Activated CD4-positive, alpha-beta T cell treated with anti-CD3 and anti-CD28 coated beads for 36 hours (primary cell): ENCODE measurements at places on chromosomes 5 and 9. TPM values are rescaled to one million over a fixed set of nuclear protein-coding genes. Genes with fewer than 3 reads are reported as not detected.

DNA sequence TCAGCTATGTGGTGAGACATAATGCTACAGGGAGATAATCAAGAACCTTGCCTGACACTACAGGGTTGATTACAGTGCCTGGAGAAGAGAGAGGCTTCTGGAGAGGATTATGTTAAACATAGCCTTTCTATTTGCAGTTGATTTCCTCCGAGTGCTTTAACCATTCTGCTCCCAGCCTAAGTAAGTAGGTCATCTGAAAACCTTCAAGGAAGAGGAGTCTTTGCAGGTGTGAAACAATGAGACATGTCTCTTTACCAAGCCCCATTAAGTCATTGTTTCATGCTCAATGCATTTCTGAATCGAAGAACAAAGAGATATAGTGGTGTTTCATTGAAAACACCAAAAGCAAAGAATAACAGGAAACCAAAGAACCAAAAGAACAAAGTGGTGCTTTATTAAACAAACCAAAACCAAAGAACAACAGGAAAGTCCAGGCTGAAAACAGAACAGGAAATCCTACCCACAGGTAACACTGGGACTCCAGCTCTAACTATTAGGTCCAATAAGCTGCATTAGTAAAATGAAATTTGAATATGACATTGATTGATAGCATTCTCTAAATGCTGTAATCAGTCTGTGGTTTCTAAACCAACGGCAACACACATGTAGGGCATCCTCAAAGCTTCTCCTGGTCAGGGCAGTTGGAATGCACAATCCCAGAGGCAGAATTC is 113.3 kb upstream of the SPATA31D4 start:
- peaks cover 16% of the 10 kb centered on the region for H3K4me1 ChIP-seq
- no peaks in the 10 kb centered on the region for H3K36me3 ChIP-seq
- no peak overlapping the region for H3K27ac ChIP-seq
- H3K27me3 ChIP-seq, result no peaks in the 10 kb centered on the region
- DNase-seq, result no peak

- H3K36me3 ChIP-seq, result no peaks in the 10 kb centered on the region
- H3K4me1 ChIP-seq, result peaks cover 2% of the 10 kb centered on the region
- H3K27me3 ChIP-seq, result peaks cover 15% of the 10 kb centered on the region
- H3K4me3 ChIP-seq, result no peak overlapping the region
These were observed 89.5 kb downstream of the NSUN2 start for GRCh38 chr5:6543346-6543730.

The CNTFR gene
- total RNA-seq, result not detected

GRCh38 chr5:148708854-148709253 is 54.5 kb upstream of the HTR4 start:
- peak; percentile 57 for DNase-seq
- no peak overlapping the region for H3K27ac ChIP-seq
- H3K27me3 ChIP-seq, result peaks cover 26% of the 10 kb centered on the region
- no peaks in the 10 kb centered on the region for H3K36me3 ChIP-seq
- H3K4me1 ChIP-seq, result peaks cover 22% of the 10 kb centered on the region

DNA sequence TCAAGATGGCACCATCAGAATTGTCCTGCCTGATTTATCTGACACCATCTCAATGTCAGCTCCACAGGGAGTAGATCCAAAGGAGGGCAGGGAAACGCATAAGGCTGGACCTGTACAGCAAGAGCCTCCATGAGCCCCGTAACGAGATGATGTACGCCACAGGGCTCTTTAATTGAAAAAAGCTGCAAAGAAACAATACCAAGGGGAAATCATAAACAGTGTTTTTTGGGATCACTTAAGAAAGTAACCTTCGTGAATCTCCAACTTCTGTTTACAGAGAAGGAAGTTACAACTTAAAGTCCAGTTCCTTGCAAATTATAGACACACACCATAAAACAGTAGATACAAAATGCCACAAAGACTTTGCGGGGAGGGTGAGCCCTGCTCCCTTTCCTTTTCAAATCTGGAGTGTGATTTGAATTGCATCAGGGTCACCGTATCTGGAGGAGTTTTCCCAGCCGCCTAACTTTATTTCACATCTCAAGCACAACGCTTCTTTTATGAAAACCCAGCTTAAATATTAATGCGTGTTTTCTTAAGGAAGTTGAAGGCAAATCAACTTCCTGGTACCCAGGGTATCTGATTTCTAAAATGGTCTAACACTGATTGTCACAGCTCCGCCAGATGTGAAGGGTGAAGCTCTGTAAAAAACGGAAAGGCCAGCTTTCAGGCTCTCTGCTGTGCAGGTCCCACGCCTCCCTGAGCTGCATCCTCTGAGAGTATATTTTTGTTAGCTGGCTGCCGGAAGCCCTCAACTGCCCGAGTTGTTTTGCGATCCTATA is 88.9 kb downstream of the EBF1 start:
- no peaks in the 10 kb centered on the region for H3K36me3 ChIP-seq
- H3K4me3 ChIP-seq, result peak overlapping the region; percentile 35
- no peak for DNase-seq
- no peak overlapping the region for H3K27ac ChIP-seq

The SLC6A7 gene
- not detected for total RNA-seq

DNA sequence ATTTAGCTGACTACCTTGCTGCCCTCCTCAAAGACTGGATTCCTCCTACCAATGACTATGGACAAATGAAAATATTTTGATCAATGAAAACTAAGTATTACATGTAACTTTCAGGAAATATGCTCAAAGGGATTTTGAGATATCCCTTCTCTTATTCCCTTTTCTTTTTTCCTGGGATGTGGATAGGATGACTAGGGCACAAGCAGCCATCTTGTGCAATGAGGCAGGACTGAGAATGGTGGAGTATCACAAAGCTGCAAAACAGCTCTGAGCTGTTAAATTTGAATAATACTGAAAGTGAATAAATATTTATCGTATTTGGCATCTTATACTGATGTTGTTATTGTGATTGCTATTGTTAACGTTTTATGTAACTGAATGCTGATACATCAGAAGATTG is 333.1 kb upstream of the NUDT12 start:
- no peaks in the 10 kb centered on the region for H3K27me3 ChIP-seq
- H3K36me3 ChIP-seq, result no peaks in the 10 kb centered on the region
- H3K4me1 ChIP-seq, result no peaks in the 10 kb centered on the region

The CCDC183 gene
- 0.47 TPM for total RNA-seq

- peaks cover 65% of the 10 kb centered on the region for H3K4me1 ChIP-seq
- no peaks in the 10 kb centered on the region for H3K27me3 ChIP-seq
- H3K27ac ChIP-seq, result peak overlapping the region; percentile 86
- H3K36me3 ChIP-seq, result no peaks in the 10 kb centered on the region
- DNase-seq, result peak; percentile 76
- H3K4me3 ChIP-seq, result no peak overlapping the region
These were observed 94.4 kb upstream of the IL6ST start for GRCh38 chr5:56088967-56089829.

The BTNL8 gene
- not detected for total RNA-seq

DNA sequence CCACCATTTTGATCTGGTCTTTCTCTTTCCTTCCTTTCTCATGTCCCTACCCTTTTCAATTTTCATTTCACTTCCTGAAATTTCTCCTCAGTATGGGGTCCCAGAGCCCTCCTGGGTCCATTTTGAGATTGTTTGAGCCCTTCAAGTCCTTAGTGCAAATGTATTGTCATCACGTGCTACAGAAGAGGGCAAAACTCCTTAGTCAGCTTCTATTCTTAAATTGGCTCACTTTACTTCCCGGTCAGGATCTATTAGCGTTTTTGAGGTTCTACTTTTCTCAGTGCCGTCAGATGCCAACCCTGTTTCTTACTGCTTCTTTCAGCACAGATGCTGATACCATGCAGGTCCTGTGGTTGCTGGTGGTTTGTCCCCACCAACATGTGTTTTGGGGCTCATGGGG is 5.9 kb downstream of the ATG12 start:
- H3K4me1 ChIP-seq, result peaks cover 33% of the 10 kb centered on the region
- no peaks in the 10 kb centered on the region for H3K27me3 ChIP-seq
- H3K4me3 ChIP-seq, result no peak overlapping the region
- peaks cover 51% of the 10 kb centered on the region for H3K36me3 ChIP-seq
- no peak for DNase-seq

GRCh38 chr5:43515678-43516048 is 715 bp upstream of the C5orf34 start:
- peaks cover 23% of the 10 kb centered on the region for H3K4me1 ChIP-seq
- peak overlapping the region; percentile 99 for H3K27ac ChIP-seq
- H3K36me3 ChIP-seq, result peaks cover 16% of the 10 kb centered on the region
- DNase-seq, result no peak
- no peaks in the 10 kb centered on the region for H3K27me3 ChIP-seq

DNA sequence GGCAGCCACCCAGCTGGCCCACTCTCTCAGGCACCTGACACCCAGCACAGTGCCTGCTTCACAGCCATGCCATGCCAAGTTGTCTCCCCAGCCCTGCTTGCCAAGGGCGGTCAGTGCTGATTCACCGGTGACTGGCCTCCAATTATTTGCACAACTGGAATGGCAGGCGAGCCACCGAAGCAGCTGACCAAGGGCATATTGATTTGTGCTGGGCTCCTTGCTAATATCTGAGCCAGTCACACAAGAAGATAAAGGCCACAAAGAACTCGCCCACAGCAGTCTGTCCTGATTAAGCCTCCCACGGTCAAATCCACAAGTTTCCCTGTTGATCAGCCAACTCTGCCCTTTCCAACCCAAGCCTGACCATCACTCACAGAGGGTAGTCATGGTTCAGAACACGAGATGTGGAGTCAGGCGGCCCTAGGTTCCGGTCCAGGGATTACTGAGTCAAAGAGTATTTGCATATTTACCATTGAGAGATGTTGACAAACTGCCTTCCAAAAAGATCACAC is 6.4 kb upstream of the EEIG1 start:
- no peak overlapping the region for H3K27ac ChIP-seq
- DNase-seq, result no peak
- peaks cover 2% of the 10 kb centered on the region for H3K36me3 ChIP-seq
- H3K27me3 ChIP-seq, result no peaks in the 10 kb centered on the region
- H3K4me1 ChIP-seq, result peaks cover 42% of the 10 kb centered on the region
- H3K4me3 ChIP-seq, result no peak overlapping the region

The ELOVL7 gene
- 0.85 TPM for total RNA-seq

The TLR4 gene
- not detected for total RNA-seq

DNA sequence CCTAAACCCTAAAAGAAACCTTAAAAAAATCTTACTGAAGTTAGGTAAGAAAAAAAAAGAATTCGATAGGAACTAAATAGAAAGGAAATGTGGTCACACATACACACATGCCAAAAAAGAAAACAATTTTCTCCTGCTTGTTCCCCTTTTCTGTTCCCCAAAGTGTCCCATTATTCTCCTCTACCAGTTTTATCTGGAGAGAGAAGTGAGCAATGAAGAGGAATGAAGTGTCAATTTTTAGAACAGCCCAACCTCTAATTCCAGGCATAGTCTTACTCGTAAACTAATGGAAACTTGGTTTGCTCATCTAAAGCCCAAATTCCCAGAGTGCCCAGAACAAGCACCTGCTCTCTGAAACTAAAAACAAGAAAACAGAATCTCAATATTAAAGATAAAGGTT is 26.1 kb downstream of the AP3B1 start:
- DNase-seq, result no peak
- H3K27me3 ChIP-seq, result no peaks in the 10 kb centered on the region

The PCDHGA5 gene
- 0.07 TPM for total RNA-seq

GRCh38 chr9:76001459-76001858 is 111.0 kb downstream of the PCSK5 start:
- no peak overlapping the region for H3K4me3 ChIP-seq
- H3K27ac ChIP-seq, result no peak overlapping the region
- H3K27me3 ChIP-seq, result no peaks in the 10 kb centered on the region
- peaks cover 1% of the 10 kb centered on the region for H3K36me3 ChIP-seq
- DNase-seq, result no peak

The PCDHGB7 gene
- not detected for total RNA-seq

DNA sequence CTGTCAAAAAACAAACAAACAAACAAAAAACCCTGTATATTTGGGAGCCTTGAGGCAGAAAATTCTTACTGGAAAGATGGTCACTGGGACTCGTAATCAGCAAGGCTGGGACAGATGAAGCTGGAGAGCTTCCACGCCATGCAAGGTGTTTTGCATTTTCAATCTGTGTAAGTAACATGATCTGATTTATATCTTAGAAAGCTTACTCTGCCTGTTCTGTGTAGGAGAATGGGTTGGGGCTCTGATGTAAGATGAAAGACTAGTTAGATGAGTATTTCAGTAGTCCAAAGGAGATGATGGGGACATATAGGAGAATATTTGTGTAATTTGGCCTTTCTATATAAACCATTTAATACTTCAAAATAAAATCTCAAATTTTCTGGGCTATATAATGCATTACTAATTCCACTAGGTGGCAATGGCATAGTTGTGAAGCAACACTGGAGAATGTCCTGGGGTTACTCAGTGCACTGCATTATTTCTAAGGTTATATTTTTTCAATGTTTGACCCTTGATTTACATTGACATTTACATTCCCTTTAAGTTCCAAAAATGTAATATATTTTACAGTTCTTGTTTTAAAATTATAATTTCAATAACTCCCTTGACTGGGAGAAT is 21.9 kb upstream of the FSD1L start:
- peaks cover 6% of the 10 kb centered on the region for H3K27me3 ChIP-seq
- DNase-seq, result no peak
- H3K27ac ChIP-seq, result no peak overlapping the region
- H3K4me3 ChIP-seq, result no peak overlapping the region
- no peaks in the 10 kb centered on the region for H3K36me3 ChIP-seq

The ACSL6 gene
- total RNA-seq, result 3.1 TPM

The SLC46A2 gene
- total RNA-seq, result not detected

DNA sequence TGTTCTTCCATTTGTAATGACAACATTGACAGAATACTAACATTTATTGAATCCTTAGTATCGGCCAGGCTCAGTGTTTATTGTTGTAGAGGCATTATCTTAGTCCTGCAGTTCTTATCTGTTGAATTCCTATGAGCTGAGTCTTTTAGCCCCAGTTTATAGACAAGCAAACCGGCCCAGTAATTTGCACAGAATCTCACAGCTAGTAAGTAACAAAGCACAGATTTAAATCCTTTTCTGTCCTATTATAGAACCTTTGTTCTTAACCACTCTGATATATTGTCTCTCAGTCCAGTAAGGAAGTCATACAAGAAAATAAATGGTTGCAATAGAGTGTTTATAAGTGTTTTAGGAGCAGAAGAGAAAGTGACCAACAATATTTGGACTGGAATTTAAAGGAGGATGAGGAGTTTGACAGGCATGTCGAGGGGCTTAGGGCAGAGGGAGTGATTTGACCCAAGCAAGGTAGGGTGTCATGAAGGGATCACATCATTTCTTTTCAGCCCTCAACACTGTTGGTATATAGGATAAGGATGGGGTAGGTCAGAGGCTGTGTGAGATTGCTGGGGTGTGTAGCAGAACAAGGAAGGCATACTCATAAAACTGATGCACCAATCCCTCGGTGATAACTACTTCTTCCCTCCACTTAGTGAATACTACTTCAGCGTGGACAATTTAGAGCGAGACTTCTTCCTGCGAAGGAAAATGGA is 39.5 kb downstream of the LARP1 start:
- peaks cover 66% of the 10 kb centered on the region for H3K36me3 ChIP-seq
- H3K27me3 ChIP-seq, result no peaks in the 10 kb centered on the region
- H3K4me3 ChIP-seq, result no peak overlapping the region
- DNase-seq, result no peak
- peak overlapping the region; percentile 15 for H3K27ac ChIP-seq
- peaks cover 6% of the 10 kb centered on the region for H3K4me1 ChIP-seq

DNA sequence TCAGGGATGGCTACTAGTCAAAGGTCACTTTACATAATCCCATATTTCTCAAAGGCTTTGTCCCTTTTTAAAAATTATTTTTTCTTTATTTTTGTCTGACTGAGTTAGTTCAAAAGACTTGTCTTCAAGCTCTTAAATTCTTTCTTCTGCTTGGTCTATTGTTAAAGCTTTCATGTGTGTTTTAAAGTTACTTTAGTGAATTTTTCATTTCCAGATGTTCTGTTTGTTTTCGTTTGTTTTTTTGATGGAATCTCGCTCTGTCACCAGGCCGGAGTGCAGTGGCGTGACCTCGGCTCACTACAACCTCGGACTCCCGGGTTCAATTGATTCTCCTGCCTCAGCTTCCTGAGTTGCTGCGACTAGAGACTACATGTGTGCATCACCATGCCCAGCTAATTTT is 55.0 kb upstream of the SNCAIP start:
- H3K36me3 ChIP-seq, result no peaks in the 10 kb centered on the region
- no peak overlapping the region for H3K27ac ChIP-seq
- H3K27me3 ChIP-seq, result no peaks in the 10 kb centered on the region
- no peaks in the 10 kb centered on the region for H3K4me1 ChIP-seq
- H3K4me3 ChIP-seq, result no peak overlapping the region
